ENCODE measurements at places on chromosomes 6 and 20. TPM values are rescaled to one million over a fixed set of nuclear protein-coding genes. Genes with fewer than 3 reads are reported as not detected.

GRCh38 chr6:146149770-146150169, 120.9 kb downstream of the GRM1 start:
- DNase-seq, result no peak

GRCh38 chr6:65117817-65118409, 589.1 kb downstream of the EYS start:
- DNase-seq, result no peak

Gene RHAG
- total RNA-seq, result not detected

Gene TRIM10
- not detected for total RNA-seq

DNA sequence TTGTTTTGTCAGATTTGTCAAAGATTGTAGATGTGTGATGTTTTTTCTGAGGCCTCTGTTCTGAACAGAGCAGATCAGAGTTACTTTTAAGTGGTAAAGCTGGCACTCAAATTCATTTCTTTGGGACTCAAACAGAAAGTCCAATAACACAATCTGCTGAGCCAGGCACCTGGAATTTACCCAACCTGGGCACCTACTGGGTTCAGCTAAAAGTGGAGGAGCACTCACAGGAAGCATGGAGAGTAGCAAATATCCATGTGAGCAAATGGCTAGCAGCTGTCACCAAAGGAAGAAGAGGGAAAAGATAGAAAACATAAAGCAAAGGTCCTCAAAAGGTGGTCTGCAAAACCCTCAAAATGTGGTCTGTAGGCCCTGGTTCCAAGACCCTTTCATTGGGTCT, 116.8 kb downstream of the FIG4 start:
- no peak for DNase-seq

DNA sequence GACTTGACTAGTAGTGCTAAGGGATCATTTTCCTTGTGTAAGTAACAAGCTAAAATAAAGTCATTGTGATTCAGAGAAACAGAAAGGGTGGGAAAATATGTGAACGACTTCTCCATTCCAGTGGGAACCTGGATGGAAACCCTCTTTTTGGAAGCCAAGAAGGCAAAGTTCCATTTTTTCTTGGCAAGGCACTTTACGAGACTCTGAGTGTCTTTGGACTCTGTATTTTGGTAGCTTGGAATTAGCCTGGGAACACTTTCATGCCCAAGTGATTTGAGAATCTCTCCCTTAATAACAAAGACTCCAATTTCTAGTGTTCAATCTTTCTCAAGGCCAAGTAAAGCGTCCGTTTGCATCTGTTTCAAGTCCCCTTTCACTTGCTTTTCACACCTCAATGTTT, 100.5 kb upstream of the SASH1 start:
- no peak for DNase-seq

DNA sequence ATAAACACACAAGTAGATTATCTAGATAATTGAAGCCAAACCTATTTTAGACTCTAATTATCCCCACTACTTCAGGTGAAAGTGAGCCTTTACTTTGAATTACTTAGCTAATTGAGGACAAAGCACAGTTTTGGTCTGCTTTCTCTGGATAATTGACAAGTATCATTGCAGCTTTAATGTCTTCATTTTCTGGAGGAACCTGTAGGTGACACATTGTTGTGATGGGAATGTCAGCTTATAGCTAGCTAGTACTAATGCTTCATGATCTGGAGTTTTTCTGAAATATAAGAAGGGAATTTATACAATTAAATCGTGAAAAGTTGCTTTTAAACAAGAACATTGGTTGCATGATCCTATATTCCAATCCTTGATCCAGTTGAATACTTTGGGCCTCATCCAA, 319.3 kb upstream of the CITED2 start:
- no peak for DNase-seq

Gene MMUT
- 10.6 TPM for total RNA-seq

Gene LRP11
- 1.6 TPM for total RNA-seq

Data from natural killer cell treated with Interleukin-12 subunit alpha and Interleukin-12 subunit beta and Interleukin-15 and Interleukin-18, amount 100 ng/mL, for 72 hours (primary cell).